ENCODE measurements at places on chromosomes 12 and 14.

DNA sequence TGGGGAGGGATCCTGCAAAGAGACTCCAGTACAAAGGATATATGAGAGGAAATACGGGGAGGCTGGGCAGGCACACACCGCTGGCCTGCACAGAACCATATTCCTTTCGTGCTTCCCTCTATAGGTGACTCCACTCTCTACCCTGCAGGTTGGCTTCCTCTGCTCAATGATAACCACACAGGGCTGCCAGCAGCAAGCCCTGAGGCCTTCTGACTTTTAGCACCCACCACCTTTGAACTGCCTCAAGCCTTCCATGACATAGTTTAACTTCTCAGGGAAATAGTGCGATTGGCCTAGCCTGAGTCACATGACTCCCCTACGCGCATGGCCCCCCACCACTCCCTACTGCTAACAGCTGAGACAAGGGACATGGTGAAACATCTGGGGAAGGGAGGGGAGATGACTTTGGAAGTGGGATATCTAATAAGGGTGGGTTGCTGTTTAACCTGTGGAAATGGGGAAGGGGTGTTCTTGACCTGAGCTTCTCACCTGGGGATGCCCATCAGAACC is 3.0 kb upstream of the FOXN3 start:
- no peak for DNase-seq

DNA sequence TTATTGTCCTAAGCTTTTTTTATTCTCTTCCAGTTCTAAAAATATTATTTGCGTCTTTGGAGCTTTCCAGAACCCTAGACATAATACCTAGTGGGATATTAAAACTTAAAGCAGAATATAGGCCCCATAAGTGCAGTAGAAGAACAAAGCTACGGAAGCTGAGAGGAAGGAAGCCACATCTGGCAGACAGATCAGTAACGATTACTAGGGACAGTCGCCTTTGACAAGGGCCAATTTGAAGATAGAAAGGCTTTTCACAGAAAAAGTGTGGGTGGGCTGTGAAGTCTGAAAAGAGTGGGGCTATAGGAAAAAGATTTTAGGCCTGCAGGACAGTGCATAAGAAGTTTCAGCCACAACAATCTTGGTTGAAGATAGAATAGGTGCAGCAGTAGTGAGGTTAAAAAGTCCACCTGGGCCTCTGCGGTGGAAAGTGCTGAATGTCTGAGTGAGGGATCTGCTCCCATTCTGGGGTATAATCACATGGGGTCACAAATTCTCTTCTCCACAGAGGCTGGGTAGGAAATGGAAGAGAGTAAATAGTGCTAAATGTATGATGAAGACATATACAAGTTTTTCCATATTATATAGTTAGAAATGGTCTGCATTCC is 114.5 kb downstream of the CMAS start:
- no peak for DNase-seq

DNA sequence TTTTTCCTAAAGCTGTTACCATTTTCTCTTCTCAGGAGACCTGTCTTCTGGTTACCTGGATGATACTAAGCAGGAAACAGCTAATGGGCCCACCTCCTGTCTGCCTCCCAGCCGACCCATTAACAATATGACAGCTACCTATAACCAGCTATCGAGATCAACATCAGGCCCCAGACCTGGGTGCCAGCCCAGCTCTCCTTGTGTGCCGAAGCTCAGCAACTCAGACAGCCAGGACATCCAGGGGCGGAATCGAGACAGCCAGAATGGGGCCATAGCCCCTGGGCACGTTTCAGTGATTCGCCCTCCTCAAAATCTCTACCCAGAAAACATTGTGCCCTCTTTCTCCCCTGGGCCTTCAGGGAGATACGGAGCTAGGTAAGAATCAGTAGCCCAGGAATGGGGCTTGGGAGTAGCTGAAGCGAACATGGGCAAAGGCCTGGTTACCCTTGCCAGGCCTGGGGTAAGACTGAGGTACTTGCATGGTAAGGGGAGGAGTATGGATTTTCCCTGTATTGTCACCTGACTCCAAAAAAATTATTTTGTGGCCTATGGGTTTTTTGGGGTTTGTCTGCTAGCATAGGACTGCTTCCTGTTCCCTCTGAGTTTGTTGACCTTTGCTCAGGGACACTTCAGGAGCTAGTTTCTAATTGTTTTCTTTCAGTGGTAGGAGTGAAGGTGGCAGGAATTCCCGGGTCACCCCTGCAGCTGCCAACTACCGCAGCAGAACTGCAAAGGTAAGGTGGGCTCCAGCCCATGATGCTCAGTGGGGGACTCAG is 26.6 kb downstream of the TRAFD1 start:
- DNase-seq, result no peak

DNA sequence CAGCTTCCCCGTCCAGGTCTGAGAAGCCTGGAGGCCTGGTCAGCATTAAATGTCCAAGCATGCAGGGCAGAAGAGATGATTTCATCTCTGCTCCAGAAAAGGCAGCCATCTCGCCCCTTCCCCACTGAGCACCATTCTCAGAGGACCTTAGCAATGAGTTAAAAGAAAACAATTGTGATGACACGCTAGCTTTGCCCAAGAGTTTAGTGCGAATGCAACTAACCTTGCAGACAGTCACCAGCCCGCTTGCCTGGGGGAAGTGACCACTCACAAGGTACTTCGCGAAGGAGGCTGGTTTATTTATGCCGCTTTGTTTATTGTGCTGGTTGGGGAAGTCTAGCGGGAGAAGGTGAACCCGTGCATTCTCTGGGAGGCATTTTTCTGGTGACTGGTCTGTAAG is 170.7 kb downstream of the RBM19 start:
- DNase-seq, result no peak

DNA sequence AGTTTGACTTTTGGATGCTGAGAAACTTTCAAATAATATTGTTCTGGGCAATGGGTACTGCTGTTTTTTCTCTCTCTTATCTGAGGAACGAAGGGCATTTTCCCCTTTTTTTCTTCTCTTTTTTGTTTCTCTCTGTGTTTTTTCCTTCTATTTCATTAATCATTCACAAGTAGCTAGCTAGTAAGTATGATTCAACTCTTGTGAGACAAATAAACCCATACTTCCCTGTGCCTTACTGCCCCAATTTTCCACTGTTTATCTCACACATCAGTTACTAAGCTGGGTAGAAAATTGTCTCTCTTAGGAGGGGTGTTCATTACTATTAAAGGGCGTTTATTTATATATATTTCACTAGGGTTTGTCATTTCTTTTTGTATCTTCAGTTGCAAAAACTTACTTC is 437.6 kb downstream of the RERGL start:
- no peak for DNase-seq

- DNase-seq, result no peak
Measured at GRCh38 chr12:8662593-8662992, at the start of gene MFAP5. TSS of gene MFAP5 (minus strand) at chr12:8662826. CDS start at chr12:8662104, 722 bp downstream.

DNA sequence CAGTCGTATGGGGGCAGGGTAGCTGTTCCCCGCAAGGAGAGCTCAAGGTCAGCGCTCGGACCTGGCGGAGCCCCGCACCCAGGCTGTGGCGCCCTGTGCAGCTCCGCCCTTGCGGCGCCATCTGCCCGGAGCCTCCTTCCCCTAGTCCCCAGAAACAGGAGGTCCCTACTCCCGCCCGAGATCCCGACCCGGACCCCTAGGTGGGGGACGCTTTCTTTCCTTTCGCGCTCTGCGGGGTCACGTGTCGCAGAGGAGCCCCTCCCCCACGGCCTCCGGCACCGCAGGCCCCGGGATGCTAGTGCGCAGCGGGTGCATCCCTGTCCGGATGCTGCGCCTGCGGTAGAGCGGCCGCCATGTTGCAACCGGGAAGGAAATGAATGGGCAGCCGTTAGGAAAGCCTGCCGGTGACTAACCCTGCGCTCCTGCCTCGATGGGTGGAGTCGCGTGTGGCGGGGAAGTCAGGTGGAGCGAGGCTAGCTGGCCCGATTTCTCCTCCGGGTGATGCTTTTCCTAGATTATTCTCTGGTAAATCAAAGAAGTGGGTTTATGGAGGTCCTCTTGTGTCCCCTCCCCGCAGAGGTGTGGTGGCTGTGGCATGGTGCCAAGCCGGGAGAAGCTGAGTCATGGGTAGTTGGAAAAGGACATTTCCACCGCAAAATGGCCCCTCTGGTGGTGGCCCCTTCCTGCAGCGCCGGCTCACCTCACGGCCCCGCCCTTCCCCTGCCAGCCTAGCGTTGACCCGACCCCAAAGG is 804 bp downstream of the GAPDH start:
- peak; percentile 64 for DNase-seq

- DNase-seq, result no peak
Measured at GRCh38 chr12:132639956-132640520, 21.5 kb downstream of the P2RX2 start.

DNA sequence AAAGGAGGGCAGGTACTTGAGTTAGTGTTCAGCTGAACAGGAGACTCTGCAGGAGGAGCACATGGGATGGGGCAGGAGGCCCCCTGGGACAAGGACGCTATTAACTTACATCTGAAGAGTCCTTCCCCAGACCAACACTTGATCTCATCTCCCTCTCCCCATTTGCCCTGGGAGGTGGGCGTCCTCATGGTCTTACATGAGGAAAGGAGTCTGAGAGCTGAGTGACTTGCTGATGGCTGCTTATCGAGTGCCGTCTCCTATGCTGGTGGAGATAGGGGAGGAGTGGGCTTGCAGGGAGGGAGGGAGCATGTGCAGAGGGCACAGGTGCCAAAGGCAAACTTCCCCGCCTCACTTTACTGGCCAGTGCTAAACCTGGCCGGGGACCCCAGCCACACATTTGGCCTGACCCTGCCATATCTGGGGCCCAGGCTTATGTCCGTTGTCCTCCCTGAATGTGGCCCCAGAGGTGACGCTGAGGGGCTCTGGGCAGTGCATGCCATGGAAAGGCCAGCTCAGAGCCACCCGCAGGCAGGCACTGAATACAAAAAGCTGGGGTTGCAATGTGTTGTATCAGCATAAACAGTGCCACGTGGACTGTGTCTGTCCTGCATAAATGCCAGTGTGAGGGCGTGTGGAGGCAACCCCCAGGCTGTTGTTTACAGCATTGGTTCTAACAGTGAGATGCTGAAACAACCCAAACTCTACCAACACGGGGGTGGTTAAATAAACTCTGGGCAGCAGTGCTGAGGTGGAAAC is 29.4 kb downstream of the FAIM2 start:
- no peak for DNase-seq

DNA sequence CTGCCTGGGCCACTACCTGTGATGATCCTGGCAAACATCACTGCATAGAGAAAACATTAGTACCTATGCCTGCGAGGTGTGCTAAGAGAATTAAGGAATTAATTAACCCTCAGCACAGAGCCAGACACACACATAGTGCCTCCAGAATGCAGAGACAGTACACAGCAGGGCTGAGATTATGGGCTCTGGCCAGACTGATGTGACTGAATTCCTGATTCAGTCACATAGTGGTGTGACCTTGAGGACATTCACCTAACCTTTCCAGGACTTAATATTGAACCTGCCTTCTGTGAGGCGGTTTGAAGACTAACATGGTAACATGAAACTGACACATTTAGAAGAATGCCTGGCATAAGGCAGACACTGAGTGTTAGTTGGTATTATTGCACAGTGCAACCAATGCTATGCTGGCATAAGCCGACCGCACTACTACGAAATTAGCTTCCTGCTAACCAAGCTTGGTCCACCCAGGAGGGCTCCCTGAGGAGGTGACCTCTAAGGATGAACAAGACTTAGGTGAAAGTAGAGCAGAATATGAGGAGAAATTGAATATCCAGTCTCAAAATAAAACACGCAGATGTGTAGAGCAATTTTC is 32.0 kb upstream of the SELPLG start:
- DNase-seq, result no peak

- no peak for DNase-seq
Measured at GRCh38 chr12:95959107-95959506, 16.0 kb downstream of the AMDHD1 start.

Measured in hematopoietic multipotent progenitor cell treated with erythropoietin and hydrocortisone succinate and interleukin-3 and kit ligand, for 15 days (in vitro differentiated cells).